Stimulated activated CD4-positive, alpha-beta T cell treated with anti-CD3 and anti-CD28 coated beads, TNF-alpha, amount 100 ng/mL, for 24 hours (primary cell): ENCODE measurements at places on chromosomes 5 and 9.

- no peak for DNase-seq
These were observed 50.9 kb downstream of the FANCC start for GRCh38 chr9:95266649-95267048.

GRCh38 chr5:65758546-65759144, 36.6 kb downstream of the NLN start:
- DNase-seq = no peak

DNA sequence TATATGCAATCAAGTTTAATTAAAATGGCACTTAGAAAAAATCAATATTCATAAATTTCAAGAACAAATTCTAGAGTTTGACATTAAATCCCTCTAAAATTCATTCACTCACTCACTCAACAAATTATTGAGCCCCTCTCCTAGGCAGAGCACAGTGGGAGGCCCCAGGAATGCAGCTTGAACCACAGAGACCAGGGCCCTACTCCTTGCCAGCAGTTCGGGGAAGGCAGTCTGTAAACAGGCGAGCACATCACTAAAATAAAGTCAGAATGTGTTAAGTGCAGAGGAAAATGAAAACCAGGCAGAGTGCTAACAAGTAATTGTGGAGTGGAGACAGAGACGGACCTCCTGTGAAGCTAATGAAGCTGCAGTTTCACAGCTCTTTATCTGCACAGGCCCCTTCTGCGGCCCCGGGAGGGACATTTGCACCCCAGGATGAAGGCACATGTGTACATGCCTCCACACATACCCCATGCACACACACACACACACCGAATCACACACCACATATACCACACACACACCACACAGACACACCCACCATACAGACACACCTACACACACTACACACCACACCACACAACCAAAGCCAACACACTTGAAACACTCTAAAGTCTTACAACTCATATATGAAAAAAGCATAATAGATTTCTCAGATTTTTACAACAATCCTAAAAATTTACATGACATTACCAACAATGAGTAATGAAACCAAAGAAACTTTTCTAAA, 40.5 kb downstream of the BHMT start:
- no peak for DNase-seq

GRCh38 chr5:9831823-9832222, 201.7 kb upstream of the TAS2R1 start:
- DNase-seq = no peak

DNA sequence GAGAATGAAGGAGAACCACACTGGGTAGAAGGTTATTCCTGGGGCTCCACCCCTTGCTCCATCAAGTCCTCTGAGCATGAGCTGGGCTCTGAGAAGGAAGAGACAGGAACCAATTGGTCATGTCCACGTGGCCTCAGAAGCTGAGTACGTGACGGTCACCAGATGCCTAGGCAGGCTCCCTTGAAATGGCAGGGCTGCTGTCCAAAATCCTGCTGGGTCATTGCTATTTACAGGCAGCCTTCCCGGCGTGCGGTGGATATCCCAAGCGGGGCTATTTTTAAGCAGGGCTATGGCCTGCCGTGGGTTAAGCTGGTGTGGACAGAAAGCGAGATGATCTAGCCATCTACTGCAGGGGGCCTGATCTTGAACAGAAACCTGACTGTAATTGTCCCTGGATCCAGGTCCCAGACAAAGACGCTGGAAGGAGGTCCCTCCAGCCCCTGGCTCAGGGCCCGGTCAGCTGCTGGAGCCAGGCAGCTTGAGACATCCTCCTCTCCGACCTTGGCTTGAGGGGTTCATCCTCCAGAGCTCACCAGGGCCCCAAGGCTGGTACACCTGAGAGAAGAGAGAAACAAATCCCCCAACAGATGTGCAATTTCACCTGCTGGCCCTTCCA, 550 bp upstream of the CKMT2 start:
- DNase-seq = no peak

- DNase-seq = no peak
These were observed 118.1 kb upstream of the CCDC112 start for GRCh38 chr5:115414406-115415142.

- DNase-seq = no peak
These were observed 205.6 kb downstream of the ZNF462 start for GRCh38 chr9:107068581-107068980.
